ENCODE measurements at places on chromosomes 2 and 18.

- DNase-seq: no peak
Measured at GRCh38 chr2:63926815-63927214, 85.1 kb downstream of the UGP2 start.

DNA sequence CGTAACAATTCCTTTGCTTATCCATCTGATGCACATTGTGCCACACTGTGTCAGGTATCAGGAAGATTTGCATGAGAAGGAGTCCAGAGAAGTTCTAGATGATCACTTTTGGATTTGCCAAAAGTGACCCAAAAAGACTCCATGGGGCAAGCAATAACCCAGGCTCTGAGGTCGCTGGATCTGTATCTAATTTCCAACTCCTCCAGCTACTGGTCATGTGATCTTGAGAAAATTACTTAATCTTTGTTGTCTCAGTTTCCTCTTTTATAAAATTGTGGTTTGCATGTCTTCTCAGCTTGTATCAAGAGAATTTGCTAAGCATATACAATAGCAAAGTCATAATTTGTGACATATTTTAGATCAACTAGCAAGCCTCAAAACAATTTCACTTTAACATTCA lies 61.3 kb upstream of the ITGA4 start:
- no peak for DNase-seq

DNA sequence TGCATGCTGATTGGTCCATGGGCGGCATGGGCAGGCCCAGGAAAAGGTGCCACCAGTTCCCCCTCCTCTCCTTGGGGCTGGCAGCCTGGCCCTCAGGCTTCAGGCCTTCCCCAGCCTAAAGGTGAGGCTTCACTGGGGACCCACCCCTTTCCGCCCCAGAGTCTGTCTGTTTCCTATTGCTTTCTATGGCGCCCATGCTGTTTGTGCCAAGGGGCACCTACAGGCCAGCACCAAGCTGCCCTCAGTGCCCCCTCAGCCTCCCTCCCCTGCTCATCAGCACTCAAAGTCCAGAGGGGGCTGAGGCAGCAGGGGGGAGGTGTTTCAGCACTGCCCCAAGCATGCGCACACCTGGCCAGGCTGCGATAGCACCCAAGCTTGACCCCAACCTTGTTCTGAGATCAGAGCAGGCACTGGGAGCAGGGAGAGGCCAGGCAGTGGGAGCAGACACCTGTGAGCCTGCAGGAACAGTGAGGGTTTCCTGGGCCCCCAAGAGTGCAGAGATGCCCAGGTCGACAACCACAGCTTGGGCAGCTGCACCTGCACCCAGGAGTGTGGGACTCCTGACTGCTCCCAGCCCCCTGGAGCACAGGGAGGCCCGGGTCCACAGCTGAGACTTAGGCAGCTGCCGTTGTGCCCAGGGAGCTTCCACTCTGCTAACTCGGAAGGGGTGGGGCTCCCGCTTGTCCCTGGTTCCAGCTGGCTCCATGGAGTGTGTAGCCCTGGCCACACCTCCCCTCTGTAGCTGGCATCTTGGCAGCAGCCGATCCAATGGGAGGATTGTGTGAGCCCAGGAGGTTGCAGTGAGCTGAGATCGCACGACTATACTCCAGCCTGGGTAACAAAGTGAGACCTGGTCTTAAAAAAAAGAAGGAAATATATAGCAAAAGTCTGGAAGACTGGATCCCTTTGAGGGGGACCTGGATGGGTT lies 69.1 kb downstream of the NCAPH start:
- peak; percentile 45 for DNase-seq

- peak; percentile 68 for DNase-seq
Measured at GRCh38 chr2:95389245-95390119, 13.0 kb upstream of the FAHD2A start.

DNA sequence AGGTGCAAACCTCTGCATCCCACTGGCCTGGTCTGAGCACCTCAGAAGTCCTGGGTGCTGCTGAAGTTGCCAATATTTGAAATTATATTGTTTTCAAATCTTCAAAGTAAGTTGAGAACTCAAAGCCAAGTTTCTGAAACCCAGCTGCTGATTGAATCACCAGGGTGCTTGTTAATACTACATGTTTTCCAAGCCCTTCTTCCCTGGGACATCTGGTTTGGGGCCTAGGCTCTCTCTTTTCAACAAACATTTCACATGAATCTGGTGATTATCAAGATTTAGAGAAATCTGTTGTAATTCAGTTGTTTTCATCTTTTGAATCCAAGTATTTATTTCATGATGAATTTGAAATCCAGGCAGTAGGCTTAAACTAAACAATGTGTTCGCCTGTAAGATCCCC lies 24.4 kb downstream of the MLPH start:
- no peak for DNase-seq

- no peak for DNase-seq
Measured at GRCh38 chr2:158723921-158724802, 71.0 kb upstream of the DAPL1 start.

All from heart right ventricle (tissue), 16 donors.